ENCODE measurements at places on chromosomes 2 and 18.
A peak's percentile ranks its signal among the peaks of the same experiment; 100 is the strongest.

DNA sequence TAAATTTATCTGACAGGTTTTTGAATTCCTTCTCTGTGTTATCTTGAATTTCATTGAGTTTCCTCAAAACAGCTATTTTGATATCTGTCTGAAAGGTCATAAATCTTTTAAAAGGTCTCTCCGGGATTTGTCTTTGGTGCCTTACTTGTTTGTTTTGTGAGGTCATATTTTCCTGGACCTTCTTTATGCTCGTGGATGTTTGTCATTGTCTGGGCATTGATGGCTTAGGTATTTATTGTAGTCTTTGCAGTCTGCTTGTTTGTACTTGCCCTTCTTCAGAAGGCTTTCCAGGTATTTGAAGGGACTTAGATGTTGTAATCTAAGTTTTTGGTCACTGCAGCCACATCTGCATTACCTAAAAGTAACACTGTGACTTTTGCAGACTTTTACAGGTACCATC is 355.2 kb downstream of the PARD3B start:
- no peak for DNase-seq

DNA sequence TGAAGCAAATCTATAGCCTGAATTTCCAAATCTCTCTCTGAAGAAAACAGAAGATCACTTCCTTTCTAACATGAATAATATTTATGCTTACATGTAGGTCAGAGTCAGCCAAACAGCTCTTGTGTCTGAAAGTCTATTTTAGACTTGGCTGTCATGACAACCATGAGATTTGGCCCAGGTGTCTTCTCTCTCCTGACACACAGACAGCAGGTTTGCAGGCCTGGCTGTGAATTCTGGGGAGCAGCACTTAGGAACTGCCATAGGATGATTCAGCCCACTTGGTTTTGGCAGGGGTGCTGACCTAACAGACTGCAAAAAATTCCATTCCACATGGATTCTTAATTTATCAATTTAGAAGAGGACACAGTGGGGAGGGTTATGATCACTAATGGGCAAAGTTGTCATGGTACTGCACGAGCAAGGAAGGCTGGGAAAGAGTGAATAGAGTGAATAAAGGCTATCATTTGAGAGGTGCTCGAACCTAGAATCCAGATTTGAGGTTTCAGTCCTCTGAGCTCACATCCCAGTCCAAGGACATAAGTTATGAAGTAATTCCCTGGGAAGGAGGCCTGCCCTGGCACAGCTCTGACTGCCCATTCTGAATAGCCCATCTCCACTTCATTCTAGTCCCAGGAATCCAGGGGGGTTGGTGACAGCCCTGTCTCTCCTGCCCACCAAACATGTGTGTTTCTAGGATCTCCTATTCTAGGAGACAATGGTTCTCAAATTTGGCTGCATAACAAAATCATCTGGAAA is 453.9 kb upstream of the TRIB2 start:
- DNase-seq = no peak

GRCh38 chr18:62324917-62325805 is at the start of gene TNFRSF11A:
Gene TNFRSF11A (plus strand): TSS chr18:62325310. CDS start chr18:62325353, 43 bp downstream.
- peak; percentile 76 for DNase-seq

DNA sequence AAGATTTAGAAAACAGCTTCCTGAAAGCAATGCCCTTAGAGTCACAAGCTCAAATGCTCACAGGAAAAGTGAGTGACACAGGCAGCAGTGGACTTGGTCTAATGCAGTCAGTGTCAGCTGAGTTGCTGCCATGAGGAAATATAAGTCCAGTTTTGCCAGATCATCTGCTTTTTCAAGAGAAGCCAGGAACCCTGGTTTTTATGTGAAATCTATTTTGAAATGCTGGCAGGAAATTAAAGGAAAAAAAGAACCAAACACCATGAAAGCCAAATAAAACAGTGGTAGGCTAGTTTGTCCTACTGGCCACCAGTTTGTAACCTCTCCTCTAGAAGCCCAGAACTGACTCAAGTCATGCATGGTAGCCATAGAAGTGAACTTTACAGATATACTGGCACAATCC is 109.2 kb downstream of the THADA start:
- no peak for DNase-seq

DNA sequence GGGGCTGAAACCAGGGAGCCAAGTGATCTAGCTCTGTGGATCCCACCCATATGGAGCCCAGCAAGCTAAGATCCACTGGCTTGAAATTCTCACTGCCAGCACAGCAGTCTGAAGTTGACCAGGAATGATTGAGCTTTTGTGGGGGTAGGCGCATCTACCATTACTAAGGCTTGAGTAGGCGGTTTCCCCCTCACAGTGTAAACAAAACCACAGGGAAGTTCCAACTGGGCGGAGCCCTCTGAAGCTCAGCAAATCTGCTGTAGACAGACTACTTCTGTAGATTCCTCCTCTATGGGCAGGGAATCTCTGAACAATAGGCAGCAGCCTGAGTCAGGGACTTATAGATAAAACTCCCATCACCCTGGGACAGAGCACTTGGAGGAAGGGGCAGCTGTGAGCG is 96.7 kb downstream of the CCDC148 start:
- no peak for DNase-seq

DNA sequence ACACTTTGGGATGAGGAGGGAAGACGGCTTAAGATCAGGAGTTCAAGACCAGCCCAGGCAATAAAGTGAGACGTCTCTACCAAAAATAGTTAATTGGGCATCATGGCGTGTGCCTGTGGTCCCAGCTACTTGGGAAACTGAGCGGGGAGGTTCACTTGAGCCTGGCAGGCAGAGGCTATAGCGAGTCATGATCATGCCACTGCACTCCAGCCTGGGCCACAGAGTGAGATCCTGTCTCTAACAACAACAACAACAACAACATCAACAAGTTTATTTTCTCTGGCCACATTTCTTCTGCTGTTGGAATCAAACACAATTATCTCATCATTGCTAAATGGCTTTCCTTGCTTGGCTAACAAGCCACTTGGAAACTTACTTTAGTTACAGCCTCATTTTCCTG is 13.4 kb downstream of the NIFK start:
- DNase-seq = no peak

DNA sequence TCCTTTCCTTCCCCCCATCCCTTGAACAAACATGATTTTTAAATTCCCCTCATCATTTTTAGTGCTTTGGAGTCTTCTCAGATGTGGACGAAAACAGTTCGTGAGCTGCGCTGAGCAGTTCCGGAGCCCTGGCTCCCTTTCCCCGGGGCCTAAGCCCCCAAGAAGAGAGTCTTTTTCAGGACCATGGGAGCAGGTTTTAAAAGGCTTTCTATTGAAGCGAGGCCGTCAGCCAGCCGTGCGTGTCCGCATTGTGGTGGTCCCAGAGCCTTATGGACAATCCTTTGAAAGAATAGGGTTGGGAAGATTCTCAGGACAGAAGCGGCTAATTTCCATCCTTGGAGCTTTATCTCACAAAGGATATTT is 290.7 kb downstream of the SOX11 start:
- DNase-seq = no peak

DNA sequence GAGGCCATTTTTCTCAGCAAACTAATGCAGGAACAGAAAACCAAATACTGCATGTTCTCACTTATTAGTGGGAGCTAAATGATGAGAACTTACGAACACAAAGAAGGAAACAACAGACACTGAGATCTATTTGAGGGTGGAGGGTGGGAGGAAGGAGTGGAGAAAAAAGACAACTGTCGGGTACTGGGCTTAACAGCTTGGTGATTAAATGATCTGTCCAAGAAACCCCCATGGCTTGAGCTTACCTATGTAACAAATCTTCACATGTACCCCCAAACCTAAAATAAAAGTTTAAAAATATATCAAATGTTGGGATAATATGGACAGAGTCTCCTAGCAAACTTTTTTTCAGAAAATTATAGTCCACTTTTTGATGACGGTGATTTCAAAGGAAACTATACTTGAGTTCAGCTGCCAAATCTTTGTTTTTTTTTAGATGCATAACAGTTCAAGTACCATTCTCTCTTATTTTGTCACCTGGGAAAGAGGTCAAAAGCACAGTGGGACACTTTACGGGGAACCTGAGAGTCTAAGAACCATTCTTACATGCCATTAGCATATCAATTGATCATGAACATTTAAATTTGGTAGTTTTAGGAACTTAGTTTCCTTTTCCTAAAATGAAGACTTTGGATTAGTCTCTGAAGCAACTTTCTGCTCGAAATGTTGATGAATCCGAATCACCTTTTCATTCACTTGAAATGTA is 835.0 kb downstream of the NRXN1 start:
- DNase-seq = no peak

DNA sequence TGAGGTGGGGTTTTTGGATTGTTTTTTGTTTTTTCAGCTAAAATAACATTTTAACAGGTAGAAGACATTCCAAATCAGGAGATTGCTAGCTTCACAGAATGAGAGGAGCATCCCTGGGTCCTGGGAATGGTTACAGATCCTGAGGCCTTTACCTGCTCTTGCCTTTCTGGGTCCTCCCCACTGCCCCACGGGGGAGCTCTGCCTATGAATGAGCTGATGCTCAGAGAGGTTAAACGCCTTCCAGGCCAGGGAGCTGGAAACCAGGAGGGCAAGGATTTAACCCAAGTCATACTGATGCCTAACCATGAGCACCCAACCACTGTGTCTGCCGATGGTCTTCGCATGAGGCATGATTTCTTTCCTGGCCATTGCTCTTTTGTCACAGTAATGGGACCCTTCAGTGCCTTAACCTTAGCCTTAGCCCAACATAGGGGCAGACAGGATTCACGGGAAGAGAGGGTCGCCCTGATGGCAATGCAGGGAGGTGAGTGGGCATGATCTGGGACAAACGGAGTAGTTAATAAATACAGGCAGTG is 16.1 kb downstream of the MOCOS start:
- no peak for DNase-seq

All from erythroblast (primary cell).